ENCODE measurements at places on chromosomes 2 and 18.

DNA sequence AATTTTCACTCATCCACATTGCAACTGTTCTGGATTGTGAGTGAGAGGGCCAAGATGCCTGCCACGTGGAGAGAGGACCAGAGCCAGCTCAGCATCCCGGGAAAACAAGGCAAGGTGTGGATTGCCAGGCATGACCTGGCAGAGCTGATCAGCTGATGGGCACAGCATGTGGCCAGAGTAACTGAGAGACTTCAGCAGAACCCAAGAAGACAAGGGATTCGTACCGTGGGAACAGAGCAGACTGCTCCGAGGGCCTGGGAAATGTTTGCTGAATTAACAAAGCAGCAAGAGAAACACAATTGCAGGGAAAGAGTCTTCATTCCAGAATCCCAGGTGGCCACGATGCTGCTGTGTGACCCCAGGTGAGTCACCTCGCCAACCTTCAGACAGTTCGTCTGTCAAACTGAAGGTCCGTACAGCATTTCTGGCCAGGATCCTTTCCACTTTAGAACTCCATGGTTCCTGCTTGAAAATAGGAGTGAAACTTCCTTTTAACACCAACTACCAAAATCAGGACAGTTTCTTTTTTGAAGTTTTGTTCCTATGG lies 26.3 kb upstream of the POMC start:
- no peak for DNase-seq

DNA sequence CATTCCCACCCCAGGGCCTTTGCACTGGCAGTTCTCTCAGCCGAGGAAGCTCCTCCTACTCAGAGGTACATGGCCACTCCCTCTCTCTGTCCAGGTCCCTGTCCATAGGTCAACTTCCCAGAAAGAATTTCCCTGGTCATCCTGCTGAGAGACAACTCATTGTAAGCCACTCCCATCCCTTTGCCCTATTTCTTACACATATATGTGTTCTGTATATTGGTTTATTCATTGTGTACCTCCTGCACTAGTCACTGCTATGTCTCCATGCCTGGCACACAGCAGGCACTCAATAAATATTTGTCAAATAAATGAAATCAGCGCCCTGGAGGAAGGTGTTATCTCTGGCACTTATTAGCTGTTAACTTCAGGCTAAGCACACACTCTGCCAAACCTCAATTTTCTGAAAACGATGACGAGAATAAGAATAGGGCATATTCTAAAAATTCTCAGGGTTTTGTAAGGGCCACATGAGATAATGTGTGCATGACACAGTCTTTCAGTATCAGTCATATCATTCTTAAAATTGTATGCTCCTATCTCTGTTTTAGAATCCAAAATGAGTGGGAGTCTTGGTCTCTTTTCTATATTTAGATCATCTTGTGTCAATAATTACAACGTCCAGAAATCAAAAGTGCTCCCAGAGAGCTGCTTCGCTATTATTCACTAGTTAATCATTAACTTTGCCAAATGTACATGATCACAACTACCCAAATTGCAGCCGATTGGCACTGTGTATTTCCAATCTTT lies 198.0 kb downstream of the ALK start:
- DNase-seq: no peak

- DNase-seq: no peak
Measured at GRCh38 chr18:78774741-78775141, 204.9 kb upstream of the SALL3 start.

- peak; percentile 50 for DNase-seq
Measured at GRCh38 chr2:131044075-131044756, 49.0 kb downstream of the FAM168B start.

GRCh38 chr2:40592218-40592617 lies 140.3 kb upstream of the SLC8A1 start:
- DNase-seq: no peak

- no peak for DNase-seq
Measured at GRCh38 chr18:24868760-24869237, 408.4 kb downstream of the HRH4 start.

GRCh38 chr2:161556440-161556839 lies 67.8 kb upstream of the SLC4A10 start:
- DNase-seq: no peak

DNA sequence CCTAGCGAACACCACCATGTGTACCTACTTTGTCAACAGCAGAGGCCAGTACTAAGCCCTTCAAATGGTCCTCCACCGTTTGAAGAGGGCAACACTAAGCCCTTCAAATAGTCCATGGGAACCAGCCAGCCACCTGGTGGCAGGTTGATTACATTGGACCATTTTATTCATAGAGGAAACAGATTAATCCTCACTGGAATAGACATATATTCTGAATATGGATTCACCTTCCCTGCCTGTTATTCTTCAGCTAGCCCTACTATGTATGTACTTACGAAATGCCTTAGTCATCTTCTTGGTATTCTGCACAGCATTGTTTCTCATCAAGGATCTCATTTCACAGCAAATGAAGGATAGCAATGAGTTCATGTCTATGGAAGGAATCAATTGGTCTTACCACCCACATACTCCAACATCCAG lies 10.0 kb upstream of the ZNF396 start:
- no peak for DNase-seq

DNA sequence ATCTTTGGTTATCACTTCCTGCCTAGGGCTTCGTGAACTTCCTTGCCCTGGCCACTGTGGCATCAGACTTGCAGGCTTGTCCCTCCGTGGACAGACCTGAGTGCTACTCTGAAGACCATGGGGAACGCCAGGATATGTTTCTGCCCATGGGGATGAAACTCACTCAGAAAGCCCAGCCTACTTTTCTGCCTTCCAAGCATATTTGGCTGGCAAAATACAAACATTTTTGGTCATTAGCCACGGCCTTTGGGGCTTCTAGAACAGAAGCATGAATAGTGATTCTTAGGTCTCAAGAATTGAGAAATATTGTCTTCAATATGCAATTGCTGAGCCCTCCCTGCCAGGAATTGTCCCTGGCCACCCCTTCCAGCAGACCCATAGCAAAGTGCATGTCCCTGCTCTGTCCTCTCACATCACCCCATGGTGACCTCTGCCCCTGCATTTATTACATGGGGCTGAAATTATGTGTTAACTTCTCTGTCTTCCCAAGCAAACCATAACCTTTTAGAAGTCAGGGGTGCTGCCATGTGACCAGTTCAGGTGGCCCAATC lies 152.4 kb downstream of the OSR1 start:
- DNase-seq: no peak

GRCh38 chr18:38257661-38258060 lies 692.1 kb upstream of the CELF4 start:
- no peak for DNase-seq

DNA sequence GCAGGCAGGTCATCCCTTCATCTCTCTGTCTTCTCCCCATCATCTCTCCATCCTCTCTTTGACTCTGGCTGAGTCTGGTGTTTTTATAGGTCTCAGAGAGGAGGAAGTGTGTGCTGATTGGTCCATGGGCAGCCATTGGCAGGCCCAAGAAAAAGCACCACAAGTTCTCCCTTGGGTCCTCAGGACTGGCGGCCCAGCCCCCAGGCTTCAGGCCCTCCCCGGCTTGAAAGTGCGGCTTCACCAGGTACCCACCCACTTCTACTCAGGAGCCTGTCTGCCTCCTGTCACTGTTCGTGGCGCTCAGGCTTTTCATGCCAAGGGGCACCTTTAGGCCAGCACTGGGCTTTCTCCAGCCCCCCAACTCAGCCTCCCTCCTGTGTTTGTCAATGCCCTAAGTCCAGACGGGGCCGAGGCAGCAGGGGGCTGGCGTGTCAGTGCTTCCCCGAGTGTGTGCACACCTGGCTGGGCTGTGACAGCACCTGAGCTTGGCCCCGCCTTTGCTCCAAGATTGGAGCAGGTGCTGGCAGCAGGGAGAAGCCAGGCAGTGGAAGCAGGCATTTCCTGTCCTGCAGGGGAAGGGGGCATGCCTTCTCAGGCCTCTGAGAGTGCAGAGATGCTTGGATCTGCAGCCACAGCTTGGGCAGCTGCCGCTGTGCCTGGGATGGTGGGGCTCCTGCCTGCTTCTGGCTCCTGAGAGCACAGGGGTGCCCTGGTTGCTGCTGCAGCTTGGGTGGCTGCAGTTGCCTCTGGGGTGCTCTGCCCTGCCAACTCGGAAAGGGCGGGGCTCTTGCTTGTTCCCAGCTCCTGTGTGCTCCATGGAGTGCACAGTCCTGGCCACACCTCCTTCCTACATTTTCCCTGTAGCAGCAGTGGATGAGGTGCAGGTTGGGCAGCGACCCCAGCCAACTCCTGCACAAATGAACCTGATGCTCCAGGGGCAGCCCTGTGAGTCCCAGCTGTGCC lies 34.1 kb downstream of the FBXO48 start:
- no peak for DNase-seq

DNA sequence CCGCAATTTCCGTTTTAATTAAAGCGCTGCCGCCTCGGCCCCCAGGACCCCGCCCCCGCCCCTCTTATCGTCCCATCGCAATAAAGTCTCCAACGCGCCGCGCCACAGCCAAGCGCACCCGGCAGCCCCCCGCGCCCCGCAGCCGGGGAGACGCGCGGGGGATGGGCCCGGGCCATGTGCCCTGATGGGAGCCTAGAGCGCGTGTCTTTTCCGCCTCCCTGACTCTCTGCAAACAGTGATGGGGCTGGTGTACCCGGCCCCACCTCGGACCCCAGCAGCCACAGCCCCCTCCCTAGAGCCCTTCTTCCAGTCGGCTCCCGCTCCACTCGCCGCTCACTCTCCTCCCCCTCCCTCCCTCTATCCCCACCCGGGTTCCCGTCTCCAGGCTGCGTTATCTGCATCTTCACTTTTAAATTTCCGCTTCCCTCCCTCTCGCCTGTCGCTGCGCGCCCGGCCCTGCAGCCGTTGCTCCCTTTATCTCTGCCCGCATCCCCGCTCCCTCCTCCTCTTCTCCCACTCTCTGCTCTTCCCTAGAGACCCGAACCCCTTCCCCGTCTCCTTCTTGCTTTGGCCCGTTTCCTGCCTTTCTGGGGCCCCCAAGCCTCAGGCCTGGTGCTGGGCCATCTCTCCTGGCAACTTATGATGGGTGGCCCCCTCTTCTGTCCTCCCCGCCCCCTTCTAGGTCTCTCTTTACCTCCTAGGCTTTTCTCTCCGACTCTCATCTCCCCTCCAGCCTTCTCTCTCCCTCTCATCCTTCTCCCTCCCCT lies 524 bp upstream of the FEV start:
- no peak for DNase-seq

DNA sequence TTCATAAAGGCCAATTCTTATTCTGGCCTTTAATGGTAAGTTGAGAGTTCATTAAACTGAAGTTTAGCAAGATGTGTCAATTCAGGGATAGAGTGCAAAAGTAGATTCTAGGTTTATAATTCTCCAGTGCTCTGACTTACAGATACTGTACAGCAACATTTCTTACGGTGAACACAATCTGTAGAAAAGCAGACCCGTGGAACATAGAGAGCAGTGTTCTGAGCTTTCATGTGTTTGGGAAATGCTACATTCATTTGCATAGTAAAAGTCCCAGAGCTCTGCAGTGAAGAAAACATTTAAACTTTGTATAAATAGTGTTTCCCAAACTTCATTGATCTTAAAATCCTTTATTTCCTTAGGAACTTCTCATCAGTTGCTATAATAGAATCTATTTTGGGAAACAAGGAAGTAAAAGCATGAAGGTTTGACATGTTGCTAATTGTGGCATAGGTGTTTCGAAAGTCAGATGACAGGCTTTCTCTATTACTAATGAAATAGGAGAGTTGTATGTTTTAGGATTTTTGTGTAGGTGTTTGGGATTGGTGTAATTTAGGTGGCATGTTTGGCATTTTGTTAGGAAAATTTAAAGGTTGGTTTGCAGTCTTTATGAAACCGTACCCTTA lies 138.2 kb downstream of the ASXL3 start:
- no peak for DNase-seq

GRCh38 chr18:62280786-62281185 lies 44.3 kb upstream of the TNFRSF11A start:
- no peak for DNase-seq

DNA sequence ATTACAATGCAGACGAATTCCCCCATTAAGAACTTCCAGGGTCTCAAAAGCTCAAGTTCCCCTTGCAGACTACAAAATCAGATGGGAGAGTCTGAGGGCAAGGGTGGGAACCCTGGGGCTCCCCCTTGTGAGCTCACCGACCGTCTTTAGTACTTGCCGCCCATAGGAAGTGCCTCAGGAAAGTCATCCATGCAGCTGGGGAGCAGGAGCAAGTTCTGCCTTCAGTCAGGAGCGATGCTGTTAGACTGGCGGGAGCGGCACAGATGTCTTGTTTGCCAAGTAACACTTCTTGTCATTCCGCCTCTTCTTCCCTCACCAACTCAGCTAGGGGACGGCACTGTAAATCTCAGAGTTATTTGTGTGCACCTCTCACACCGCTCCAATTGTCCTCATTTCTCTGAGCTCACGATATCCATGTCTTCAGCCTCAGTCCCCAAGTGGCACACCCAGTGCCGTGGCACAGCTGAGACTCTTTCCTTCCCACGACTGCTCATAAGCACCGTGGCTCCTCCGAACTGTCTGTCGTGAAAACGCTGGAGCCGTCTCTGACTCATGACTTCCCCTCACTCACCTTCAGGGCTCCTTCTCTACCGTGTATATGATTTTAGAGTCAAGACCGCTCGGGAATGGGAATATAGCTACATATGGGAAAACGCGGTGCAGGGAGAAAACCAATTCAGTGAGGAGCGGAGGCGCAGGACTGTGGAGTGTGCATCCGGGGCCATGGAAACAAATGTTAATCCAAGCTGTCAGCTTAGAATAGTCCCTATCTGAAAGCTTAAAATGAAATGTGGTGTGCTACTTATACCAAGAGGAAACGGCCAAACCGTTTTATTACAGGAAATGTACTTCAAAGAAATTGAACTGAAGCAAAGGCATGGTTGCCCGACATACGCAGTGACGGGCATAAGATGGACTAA lies 34.0 kb downstream of the UXS1 start:
- DNase-seq: no peak

DNA sequence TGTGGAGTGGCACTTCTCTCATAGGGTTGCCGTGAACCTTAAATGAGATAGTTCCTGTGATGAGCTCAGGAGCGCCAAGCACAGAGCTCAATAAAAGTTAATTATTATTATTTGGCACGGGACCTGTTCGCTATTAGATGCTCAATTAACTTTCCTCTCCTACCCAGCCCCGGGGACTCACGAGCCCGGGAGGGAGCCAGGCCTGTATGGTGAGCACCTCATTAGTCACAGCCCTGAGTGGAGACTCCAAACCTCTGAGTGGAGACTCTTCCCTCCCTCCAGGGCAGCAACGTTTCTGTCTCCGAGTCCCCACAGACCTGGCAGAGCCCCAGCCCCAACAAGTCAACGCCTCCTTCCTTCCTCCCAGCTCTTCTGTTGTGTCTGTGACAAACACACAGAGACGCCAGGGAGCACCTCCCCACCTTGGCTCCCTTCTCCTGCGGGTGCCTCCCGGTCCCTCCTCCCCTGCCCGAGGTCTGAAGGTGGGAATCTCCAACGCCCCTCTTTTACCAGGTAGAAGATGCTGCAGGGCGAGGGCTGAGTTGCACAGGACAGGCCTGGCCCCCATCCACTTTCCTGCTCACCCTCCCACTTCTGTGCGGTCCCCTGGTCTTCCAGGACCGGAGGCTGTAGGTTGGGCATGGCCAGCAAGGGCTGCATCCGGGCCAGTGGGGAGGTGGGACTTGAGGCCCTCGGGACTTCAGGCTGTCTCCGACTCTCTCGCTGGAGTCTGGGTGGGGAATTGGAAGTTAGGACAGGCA lies 52.7 kb upstream of the ODC1 start:
- DNase-seq: no peak

Data from suprapubic skin (tissue), 4 donors.